ENCODE measurements at places on chromosomes 2 and 18.

GRCh38 chr2:20439503-20439902 is 7.4 kb upstream of the RHOB start:
- no peak for DNase-seq

DNA sequence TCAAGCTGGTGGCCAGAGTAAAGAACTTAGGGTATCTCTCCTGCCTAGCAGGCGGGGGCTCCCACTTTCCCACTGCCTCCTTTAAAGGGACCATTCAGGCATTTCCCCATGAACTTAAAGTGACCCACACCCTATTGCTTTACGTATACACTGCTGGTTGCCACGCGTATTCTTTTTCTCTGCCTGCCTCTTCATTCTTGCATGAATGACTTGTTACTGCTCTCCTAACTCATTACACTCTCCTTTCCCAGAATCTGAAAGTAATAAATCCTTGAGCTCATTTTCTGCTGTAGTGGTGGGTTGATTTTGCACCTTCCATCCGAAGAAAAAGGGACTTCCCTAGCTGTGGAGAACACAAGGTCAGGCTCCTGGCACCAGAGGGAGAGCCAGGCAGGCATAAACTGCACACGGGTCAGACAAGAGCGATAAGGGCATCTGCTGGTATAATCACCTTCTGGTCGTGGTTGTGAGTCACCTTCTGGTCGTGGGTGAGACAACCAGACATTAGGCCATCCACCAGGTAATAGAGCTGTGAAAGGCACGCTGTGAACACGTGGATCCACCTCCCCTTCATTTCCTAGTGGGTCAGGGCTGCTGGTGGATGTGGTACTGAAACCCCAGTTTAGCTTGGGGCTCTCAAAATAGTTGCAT is 950.3 kb downstream of the SOCS6 start:
- no peak for DNase-seq

GRCh38 chr2:239930871-239931771 is 94.0 kb downstream of the NDUFA10 start:
- DNase-seq: no peak

GRCh38 chr2:49131801-49132200 is 22.5 kb downstream of the FSHR start:
- no peak for DNase-seq

- peak; percentile 72 for DNase-seq
These were observed 58.2 kb downstream of the HS6ST1 start for GRCh38 chr2:128260239-128261138.

GRCh38 chr2:232134939-232135338 is 173.4 kb downstream of the DIS3L2 start:
- no peak for DNase-seq

GRCh38 chr2:97997784-97998392 is 2.1 kb upstream of the TMEM131 start:
- no peak for DNase-seq

GRCh38 chr18:25169701-25170100 is 182.3 kb downstream of the ZNF521 start:
- DNase-seq: no peak

DNA sequence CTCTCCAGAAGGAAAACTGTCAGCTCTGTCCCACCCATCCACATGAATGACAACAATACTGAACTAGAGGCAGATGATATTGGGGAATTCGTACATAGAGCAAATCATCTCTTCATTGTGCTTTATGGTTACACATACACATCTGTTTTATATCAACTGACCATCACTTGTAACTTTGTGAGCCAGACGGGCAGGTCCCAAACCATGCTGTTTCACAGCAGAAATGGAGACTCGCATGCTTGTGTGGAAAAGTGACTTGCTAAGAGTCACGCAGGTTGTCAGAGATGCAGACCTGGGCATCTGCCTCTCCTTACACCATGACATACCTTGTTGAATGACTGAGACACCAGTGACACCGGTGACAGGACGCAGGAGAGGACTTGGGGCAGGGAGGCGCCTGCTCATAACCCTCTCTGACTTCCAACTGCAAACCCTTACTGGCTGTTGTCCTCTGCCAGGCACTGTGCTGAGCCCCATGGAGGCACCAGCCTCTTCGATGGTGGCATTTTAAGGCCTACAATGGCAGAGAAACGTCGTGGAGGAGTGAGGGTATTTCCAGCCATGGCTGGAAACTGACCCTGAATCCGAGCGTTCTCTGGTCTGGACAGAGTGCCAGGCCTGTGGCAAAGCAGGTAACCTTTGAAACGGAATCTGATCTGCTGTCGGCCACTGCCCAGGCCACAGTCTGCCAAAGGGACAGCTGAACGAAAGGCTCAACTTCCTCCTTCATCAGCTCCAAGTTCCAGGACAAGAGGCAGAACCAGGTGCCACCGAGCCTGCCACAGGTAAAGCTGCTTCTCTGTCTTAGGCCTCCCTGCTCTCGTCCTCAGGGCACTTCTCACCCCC is 26.9 kb upstream of the ROCK2 start:
- DNase-seq: no peak

DNA sequence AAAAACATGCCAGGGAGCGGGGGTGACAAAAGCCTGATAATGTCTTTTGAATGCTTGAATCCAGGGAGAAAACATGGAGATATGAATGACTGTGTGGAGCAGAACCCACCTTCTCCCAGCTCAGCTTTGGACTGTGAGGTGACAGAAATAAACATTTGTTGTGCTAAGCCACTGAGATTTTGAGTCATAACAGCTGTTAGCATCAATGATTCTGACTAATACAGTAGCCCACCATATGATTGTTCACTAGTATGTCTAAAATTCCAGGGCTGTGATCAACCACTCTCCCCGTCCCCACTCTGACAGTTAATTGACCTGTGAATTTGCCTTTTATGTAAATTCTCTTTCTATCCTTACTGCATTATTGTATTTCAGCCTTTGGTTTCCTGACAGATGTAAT is 69.1 kb downstream of the PDK1 start:
- no peak for DNase-seq

- DNase-seq: no peak
These were observed 14.4 kb upstream of the IGFBP2 start for GRCh38 chr2:216618785-216619184.

DNA sequence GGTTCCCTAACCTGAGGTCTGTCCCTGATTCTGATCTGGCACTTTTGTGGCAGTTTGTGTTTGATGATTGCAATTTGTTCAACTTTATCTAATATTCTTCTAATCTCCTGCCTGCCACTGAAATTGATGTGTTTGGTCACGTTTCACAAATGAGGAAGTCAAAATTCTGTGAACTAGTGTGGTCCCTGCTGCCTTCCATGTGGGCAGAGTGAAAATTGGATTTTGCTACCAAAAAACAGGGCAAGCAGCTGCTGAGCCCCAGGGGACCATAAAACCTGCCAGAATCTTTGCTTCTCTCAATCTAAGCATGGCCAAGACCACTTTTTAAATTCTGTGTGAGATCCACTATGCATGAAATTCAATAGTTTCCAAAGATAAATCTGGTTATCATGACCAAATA is 195.5 kb upstream of the CYRIA start:
- no peak for DNase-seq

- DNase-seq: peak; percentile 23
These were observed 123.5 kb downstream of the LAMA3 start for GRCh38 chr18:23812546-23813440.

GRCh38 chr2:48424866-48425265 is 105.1 kb upstream of the STON1 start:
- no peak for DNase-seq

DNA sequence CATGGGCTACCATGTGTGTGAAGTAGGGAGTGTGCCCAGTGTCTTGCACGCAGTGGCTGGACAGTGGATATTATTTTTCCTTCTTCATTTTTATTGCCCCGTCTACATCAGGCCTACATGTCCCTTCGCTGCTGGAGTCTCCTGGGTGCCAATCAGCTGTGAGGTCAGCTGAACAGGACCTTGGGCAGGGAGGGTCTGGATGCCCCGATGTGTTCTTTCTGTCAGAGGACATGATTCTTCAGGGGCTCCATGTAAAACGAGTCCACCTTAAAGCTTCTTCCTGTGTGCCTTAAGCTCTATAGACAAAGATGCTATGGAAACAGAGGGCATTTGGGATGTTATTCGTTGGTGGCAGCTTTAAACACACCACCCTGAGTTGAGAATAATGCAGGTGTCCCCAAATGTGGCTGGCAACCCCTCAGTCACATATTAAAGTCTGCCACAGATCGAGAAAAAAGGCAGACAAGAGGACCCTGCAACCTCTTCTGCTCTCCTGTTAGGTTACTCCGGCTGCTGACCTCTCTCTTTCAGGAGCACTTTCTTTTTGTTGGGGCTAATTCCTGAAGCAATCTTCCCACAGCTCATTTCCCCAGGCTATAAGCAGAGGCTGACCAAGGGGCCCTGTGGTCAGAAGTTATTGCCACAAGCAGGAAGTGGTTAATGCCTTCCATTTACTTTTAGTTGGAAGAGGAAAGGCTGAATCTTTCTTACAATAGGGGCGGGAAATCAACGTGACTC is 20.0 kb downstream of the GREB1 start:
- DNase-seq: no peak

DNA sequence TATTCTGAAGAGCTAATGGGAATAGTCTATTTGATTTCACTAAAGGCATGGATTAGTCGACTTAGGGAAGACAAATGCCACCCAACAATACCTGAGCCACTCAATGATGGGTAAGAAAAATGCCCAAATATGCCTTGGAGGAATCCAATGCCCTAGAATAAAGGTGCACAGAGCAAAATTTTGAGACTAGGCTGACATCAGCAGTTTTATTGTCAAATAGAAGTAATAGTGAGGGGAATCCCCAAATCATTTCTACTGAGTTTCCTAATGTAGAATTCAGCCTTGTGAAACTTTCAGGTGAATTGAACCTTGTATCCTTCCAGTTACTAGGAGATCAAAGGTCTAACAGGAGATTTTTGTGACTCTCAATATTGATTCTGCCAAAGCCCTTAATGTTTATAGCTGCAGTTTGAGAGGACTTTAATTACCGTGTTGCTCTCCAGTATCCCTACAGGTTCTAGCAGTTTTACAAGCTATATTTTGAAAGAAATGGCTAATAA is 50.8 kb upstream of the THSD7B start:
- DNase-seq: no peak

DNA sequence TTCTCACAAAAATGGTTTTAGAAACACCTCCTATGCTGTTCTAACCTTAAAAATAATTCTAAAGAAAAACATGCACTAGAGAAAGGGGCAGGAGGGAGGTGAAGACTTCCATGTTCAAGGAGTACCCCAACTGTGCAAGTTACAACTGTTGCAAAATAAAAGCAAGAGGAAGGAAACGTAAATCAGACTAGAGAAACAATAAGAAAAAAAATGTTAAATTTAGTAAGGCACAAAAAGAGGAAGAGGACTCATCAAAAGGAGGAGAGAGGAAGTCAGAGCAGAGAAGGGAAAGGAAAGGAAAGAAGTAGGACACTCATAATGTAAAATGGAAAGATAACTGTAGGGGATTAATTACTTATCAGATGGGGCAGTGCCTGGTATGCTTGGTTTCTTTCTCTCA is 34.1 kb downstream of the RAPH1 start:
- no peak for DNase-seq

GRCh38 chr2:60170272-60170671 is 383.2 kb downstream of the BCL11A start:
- DNase-seq: no peak

GRCh38 chr18:48718251-48718959 is 179.6 kb downstream of the CTIF start:
- DNase-seq: no peak

DNA sequence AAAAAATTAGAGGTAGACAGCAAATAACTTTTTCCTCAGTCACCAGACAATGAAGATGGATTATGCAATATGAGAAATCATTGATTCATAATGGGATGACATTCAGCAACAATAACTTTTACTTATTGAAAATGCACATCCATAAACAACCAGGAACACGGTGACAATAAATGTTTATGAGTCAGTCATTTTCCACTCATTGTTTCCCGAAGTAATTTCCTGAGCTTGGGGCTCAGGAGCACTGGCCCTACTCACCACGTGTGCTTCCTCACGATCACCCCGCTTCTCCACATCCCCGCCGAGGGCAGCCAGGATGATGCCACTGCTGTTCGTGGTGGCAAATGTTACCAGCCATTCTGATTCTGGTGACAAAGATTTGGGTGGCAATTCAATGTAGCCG is 156.3 kb downstream of the LAMA1 start:
- no peak for DNase-seq

- DNase-seq: no peak
These were observed 74.8 kb upstream of the ADAM23 start for GRCh38 chr2:206368484-206368883.

All from iPS-NIHi11 (cell line).